ENCODE measurements at places on chromosomes 4 and X.

- DNase-seq, result no peak
These were observed 134.1 kb downstream of the COX18 start for GRCh38 chr4:72935462-72935861.

DNA sequence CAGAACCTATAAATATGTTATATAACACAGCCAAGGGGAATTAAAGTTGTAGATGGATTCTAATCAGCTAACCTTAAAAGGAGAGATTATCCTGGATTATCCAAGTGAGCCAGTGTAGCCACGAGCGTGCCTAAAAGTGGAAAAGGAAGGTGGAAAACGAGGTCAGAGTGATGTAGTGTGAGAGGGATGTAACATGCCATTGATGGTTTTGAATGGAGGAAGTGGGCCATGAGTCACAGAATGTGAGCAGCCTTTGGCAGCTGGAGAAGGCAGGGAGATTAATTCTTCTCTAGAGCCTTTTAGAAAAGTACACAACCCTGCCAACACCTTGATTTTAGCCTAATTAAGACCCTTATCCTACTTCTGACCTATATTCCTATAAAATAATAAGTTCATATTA lies 149.1 kb downstream of the SLC39A8 start:
- DNase-seq, result no peak

- DNase-seq, result no peak
These were observed 1527.3 kb downstream of the TECRL start for GRCh38 chr4:62881901-62882300.

DNA sequence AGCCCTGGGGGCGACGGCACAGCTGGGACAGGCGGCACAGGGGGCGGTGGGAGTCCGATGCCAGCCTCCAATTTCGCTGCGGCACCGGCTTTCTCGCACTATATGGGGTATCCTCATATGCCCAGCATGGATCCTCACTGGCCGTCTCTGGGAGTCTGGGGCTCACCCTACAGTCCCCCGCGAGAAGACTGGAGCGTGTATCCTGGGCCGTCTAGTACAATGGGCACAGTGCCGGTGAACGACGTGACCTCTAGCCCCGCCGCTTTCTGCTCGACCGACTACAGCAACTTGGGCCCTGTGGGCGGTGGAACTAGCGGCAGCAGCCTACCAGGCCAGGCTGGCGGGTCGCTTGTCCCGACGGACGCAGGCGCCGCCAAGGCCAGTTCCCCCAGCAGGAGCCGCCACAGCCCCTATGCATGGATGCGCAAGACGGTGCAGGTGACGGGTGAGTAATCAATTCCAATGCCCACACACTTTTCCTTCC lies 500 bp downstream of the CDX4 start:
- DNase-seq, result no peak
